ENCODE measurements at places on chromosomes 5 and 9.
A peak's percentile ranks its signal among the peaks of the same experiment; 100 is the strongest.

DNA sequence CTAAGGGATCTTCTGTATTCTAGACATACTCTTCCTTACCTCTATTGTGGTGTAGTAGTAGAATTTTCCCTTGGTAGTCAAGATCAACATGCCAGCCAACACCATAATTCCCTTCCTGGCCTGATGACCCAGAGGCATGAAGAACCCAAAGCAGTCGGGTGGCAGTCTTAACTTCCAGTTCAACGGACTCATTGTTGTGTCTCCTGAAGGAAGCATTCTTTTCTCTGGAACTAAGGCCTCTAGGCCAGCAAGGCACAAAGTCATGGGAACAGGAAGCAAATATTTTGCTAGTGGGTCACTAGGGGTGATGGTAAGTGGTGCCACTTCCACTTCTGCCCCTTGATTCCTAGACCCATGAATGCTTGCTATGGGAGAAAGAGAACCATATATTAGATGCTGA lies 55.2 kb upstream of the DAPK1 start:
- DNase-seq, result no peak

- DNase-seq, result no peak
These were observed 179.6 kb upstream of the PITX1 start for GRCh38 chr5:135213466-135214239.

GRCh38 chr9:113853333-113853732 lies 22.8 kb upstream of the ZNF618 start:
- DNase-seq, result no peak

DNA sequence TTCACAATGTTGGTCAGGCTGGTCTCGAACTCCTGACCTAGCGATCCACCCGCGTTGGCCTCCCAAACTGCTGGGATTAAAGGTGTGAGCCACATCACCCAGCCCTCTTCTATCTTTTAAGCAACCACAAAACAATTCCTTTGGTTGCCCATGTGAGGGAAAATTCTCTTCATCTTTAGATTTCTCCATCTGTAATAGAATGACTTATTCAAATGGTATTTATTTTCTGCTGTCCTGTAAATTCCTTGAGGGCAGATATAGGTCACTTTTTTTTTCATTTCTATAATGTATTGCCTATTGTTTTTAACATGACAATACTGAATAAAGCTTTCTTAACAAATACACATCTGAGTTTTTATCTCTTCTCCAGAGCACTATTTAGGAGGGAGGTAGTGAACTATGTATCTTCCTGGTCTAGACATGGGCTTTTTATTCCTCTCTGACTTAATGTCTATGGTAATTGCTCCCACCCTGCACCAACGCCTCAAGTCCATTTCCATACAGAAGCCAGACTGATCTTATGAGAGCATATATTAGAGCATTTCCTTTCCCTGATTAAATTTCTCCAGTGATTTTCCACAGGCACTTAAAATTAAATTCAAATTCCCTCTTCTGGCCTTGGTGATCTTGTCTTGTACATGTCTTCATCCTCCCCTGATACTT lies 595.6 kb downstream of the CAAP1 start:
- no peak for DNase-seq

DNA sequence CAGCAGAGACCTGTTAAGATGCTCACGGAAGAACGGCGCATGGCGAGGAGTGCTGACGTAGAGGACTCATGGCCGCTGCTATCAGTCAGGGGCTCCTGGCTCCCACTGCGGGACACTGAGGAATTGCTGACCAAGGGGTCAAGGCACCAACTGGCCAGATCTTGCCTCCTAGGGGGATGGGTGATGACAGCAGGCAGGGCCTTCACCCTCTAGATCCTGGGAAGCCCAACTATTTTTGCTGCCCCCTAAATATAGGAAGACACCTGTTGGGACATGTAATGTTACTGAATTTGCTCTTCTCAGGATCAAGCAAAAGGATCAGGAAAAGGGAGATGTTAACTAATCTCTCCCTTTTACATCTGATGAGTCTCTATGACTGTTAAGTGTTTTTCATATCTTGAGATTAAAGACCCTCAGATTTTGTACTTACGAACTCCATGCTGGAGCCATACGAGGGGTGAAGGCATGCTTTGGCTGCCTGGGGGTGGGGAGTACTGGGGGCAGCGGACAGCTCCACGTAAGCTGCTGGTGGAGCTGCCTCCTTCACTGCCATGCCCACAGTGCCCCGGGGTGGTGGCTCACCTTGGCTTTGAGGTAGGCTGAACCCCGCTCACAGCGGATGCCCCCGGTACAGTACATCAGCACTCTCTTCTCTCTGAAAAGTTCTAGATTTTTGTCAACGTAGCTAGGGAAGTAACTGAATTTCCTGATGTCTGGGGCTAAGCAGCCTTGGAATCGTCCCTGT lies 28.1 kb downstream of the TSTD2 start:
- DNase-seq, result no peak

DNA sequence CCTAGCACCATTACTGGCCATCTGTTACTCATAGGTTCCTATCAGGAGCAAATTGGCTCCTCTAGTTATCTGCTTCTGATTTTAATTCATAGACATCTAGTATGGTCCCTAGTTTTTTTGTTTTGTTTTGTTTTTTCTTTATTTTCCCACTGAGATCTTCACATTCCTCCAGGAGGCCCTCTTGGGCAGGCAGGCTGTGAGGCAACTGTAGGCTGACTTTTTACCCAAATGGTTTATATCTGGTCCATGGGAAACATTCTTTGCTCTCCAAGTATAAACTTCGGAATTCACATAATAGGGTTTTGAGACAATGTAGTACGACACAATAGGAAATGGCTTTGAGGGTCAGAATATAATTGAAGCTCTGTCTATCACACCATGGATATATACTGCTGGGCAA lies 250.9 kb upstream of the DAB2 start:
- DNase-seq, result no peak

GRCh38 chr5:180296771-180297170 lies 4.9 kb upstream of the MAPK9 start:
- DNase-seq, result no peak

DNA sequence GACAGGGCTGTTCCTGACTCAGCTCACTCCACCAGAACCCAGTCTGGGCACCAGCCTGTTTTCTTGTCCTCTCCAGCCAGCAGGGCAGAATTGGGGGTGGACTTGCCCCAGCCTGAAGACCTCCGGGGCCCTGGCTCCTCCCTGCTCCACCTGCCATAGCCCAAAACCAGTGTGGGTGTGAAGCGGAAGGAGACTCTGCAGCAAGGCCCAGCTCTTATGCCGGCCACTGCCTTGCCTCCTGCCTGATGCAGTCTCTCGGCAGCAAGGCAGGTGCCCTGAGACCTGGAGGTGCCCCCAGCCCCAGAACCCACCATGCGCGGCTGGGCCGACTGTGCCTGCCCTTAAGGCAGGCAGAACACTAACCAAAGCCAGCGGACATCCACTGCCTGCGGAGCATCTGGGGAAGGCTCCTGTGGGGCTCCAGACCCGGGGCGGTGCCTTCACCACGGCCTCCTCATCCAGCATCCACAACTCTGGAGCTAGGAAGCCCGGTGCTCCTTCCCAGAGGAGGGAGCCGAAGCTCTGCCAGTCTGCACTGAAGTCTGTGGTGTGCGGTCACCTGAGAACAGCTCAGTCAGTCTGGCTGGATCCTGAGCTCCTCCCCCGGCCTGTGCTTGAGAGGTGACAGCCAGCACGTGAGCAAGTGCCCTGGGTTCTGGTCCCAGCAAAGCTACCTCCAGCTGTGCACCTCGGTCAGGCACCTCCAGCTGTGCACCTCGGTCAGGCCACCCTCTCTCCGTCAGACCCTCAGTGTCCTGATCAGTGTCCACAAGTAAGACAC lies 116.7 kb downstream of the ADAMTS2 start:
- no peak for DNase-seq

DNA sequence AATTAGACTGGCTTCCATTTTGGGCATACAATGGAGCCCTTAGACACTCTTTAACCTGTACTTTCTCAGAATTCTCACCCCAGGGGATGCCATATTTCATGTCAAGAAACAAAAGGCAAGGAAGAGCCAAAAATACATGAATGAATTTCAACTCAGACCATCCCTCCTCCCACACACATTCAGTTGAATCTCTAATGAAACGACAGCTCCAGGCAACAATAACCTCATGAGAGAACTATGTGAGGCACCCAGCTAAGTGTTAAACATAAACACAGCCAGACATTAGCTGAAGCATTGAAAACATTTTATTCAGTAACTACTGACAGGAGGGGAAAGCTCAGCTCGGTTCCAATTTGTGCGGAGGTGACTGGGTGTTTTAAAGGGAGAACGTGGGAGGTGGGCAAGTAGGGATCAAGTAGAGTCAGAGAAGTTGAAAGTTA lies 1359.1 kb upstream of the CDH9 start:
- no peak for DNase-seq

DNA sequence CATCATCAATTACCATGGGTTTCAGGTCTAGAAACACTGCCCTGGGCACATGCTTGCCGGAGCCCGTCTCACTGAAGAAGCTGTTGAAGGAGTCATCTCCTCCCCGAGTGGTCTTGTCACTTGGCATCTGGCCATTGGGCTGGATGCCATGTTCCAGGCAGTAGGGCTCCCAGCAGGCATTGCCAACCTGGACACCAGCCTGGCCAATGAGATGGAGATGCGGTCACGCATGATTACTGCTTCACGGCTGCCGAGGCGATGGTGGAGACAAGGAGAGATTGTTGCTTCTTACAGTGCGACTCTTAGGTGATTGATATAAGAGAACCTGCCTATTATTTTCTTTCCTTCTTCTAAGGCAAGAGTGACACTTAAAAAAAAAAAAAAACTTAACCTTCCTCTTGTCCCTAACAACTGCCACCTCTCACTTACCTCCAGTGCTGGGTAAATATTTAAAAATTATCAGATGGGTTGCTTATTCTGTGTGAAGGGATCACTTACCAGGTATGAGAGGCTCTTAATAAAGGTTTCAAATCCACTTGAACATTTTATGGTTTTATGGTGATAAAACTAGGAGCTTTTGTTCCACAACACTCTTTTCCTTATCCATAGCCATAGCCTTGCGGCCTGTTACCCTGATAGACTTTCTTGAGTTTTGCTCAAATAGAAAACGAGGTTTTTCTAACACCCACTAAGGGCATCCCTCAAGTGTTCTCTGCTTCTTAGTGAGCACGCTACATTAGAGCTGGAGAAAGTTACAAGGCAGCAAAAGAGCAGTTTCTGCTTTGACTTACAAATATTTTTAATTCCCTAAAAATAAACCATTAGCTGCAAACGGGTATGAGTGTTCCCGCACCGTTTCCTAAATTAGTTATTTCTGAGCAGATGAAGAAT lies 41.2 kb downstream of the NIM1K start:
- no peak for DNase-seq

DNA sequence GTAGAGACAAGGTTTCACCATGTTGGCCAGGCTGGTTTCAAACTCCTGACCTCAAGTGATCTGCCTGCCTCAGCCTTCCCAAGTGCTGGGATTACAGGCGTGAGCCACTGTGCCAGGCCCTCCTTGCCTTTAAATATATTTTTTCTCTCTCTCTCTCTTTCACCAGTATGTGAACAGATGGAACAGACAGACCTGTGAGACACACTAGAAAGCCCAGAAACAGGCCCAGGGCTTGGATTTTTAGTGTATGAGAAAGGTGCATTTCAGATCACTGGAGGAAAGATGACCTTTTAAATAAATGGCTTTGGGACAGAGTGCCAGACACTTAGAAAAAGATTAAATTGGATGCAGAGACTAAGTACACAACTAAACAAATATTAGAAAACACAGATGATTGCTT lies 3.1 kb downstream of the RASGEF1C start:
- no peak for DNase-seq

- no peak for DNase-seq
These were observed 29.4 kb downstream of the RHOBTB3 start for GRCh38 chr5:95760273-95761191.

GRCh38 chr5:155605920-155606319 lies 592.4 kb downstream of the KIF4B start:
- DNase-seq, result no peak

DNA sequence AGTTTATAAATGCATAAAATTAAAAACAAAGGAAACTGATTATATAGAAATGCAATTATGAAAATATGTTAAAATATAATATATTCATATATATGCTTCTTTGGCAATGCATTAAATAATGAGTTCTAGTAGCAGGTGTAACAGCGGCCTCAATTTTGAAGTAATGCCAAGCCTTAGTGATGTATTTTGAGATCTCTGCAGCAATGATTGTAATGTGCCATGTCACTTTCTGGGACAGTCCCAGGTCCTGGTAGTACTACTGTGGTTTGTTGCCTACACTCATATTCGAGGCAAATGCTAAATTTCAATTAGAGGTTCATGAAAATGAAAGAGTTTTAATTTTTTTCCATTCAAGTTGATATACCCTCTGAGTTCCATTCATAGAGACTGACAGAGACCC lies 75.8 kb upstream of the ORM1 start:
- DNase-seq, result no peak

DNA sequence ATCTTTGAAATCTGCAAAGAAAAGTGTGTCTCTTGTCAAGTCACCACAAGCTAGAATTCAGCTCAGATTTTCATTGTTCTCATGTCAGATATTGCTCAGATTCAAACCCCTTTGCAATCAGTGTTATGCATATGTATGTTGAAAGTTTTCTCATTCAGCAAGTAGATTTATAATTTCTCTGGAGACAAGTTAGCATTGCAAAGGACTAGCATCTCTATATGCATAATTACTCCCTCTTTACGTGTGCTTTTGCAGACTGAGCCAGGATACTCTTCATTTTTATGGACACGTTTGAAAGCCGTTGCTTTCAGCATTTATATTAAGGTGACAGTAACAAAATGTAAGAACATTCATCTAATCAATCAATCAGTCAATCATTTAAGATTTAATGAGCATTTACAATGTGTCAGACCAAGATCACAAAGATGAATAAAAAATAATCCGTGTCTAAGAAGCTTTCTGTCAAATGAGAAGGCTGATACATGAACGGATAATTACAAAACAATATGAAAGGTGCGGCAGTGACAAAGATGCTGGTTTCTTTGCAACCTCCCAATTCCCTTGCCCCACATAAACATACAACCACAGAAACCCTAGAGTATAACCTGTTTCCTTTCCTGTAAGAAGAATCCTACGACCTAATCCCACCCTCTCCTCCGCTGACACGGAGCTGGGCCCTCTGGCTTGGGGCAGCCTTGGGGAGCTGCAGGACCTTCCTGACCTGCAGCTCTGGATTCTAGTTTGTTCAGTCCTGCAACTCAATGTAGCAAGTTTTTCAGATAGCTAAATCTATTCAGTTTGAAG lies 14.9 kb downstream of the CFAP95 start:
- no peak for DNase-seq

- no peak for DNase-seq
These were observed 293.4 kb upstream of the MSX2 start for GRCh38 chr5:174430940-174431339.

- DNase-seq, result no peak
These were observed 25.7 kb downstream of the SYK start for GRCh38 chr9:90827181-90827871.

DNA sequence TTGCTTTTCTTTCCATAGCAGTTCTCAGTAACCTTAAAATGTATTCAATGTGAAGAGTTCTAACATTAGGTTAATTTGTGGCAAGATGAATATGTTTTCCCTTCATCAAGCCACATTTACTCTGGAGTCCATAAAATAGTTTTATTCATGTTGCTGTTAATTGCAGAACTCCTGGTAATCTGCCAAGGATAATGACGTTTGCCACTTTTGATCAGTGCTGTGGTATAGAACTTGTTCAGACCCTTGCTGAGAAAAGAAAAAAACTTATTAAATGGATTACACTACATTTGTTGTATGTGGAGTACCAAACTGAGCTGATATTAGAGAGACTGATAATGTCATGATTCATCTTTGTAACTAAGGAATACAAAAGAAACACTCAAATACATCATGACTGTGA lies 212.4 kb upstream of the DMAC1 start:
- DNase-seq, result peak; percentile 42

All from NCI-H2081 treated with DMSO at 0.1 percent for 48 hours (cell line).